Kidney (tissue), 22 donors: ENCODE measurements at places on chromosomes 5 and 9. TPM values are rescaled to one million over a fixed set of nuclear protein-coding genes. Genes with fewer than 3 reads are reported as not detected.
A peak's percentile ranks its signal among the peaks of the same experiment; 100 is the strongest.

The SHOC1 gene
- total RNA-seq, result 0.16 TPM

The OR1J4 gene
- total RNA-seq, result not detected

The DDX4 gene
- total RNA-seq, result not detected

DNA sequence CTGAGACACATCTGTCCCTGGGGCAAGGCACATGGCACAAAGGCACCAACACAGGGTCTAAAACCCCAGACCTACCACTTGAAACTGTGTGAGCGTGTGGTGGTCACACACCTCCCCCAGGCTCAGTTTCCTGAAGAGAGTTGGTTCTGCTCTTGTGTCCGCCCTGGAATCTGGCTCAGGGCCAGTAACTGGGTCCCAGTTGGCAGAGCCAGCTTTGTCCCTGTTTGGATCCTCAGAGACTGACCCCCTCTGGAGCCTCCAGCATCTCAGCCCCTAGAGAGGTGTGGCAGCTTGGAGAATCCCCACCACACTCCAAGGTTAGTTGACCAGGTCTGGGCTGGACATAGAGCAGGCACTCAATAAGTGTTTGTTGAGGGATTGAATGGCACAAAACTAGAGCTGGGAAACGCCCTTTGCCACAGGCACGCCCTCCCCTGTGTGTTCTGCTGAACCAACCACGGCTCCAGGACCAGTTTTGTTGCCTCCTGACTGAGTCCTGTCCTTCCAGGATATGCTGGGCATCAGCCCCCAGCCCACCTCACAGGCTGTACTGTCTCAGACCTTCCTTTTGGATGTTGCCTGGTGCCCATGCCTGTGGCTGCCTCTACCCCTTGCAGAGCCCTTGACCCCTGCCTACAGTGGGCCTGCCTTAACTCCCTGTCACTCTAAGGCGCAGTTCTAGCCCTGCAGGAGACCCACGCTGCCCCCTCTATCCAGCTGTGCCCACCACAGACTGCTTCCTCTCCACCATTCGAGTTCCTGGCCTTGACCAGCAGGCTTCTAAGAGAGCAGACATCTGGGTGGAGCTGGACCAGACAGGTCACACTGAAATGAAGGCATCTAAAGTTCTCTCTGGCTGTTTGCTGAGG lies 3.8 kb upstream of the PDLIM4 start:
- H3K27me3 ChIP-seq, result no peaks in the 10 kb centered on the region
- peak overlapping the region; percentile 48 for H3K27ac ChIP-seq
- H3K36me3 ChIP-seq, result no peaks in the 10 kb centered on the region
- H3K4me3 ChIP-seq, result no peak overlapping the region
- no peak for DNase-seq

GRCh38 chr9:33249983-33250382 lies 10.0 kb downstream of the SPINK4 start:
- H3K27ac ChIP-seq, result no peak overlapping the region
- no peak overlapping the region for H3K4me3 ChIP-seq
- H3K36me3 ChIP-seq, result no peaks in the 10 kb centered on the region
- DNase-seq, result no peak

- H3K27me3 ChIP-seq, result no peaks in the 10 kb centered on the region
- peaks cover 20% of the 10 kb centered on the region for H3K4me1 ChIP-seq
Observed at GRCh38 chr5:59123595-59124561, 541.0 kb downstream of the RAB3C start.

DNA sequence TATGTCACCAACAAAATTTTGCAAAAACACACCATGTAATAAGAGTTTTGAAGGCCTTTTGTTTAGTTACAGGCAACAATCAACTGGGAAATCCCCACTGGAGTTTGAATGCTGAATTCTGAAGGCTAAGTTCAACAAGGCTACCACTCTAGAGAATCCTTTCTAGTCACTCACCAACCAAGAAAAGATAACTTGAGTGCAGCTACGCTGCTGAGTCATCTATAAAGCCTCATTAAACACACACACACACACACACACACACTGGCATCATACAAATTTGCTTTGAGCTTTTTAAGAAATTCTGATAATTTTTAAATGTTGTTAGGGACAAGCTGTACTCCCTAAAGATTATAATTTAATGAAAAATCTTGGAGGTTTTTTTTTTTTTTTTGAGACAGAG lies 219.6 kb downstream of the DENND1A start:
- no peak overlapping the region for H3K4me3 ChIP-seq
- H3K4me1 ChIP-seq, result no peaks in the 10 kb centered on the region
- H3K27ac ChIP-seq, result no peak overlapping the region

DNA sequence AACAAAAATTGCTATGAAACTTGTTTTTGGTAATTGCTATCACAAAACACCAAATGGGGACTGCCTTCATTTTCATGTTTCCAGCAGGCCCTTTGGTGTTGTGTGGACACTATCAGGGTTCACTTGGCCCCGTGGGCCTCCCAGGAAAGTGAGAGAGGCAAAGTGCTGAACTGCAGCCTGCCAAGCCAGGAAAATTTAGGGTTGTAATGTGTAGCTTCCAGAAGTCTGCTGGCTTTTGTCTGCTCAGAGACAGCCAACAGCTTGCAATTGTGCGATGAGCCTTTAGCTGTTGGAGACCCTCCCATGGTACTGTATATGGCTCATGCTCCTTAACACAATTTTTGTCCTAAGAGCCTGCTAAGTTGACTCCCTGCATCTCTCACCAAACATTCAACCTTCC lies 105.7 kb upstream of the EQTN start:
- no peak overlapping the region for H3K27ac ChIP-seq

GRCh38 chr9:120905315-120906164 lies 21.1 kb downstream of the TRAF1 start:
- H3K4me3 ChIP-seq, result no peak overlapping the region
- no peaks in the 10 kb centered on the region for H3K27me3 ChIP-seq
- no peak for DNase-seq
- no peaks in the 10 kb centered on the region for H3K4me1 ChIP-seq
- H3K27ac ChIP-seq, result no peak overlapping the region

DNA sequence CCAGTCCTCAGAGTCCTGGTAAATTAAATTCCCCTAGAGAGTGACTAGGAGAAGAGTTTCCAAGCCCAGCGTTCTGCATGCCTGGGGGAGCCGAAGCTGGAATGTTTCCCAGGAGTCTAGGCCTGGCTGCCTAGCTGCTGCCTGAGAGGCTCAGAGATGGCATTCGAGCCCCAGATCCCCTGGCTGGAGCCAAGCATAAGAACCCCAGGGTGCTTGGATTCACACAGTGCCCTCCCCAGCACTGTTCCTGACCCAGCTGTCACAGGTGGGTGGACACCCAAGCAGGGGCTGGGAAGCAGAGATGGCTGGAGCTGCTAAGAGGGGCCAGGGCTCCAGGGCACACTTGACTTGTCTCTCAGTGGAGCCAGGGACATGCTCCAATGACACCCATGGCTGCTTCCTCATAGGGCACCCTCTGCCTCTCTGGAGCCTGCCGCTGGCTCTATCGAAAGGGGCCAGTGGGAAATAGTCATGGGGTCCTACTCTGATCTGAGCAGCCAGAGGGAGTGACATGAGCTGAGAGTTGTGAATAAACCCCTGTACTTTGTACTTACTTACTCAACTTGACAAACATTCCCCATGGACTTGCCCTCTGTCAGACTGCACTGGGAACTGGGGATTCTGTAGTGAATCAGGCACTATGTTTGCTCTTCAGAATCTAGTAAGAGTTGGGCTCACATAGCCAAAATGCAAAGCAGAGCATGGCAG lies 62.6 kb upstream of the XPA start:
- no peak overlapping the region for H3K27ac ChIP-seq
- H3K36me3 ChIP-seq, result no peaks in the 10 kb centered on the region
- no peak overlapping the region for H3K4me3 ChIP-seq
- H3K27me3 ChIP-seq, result no peaks in the 10 kb centered on the region

DNA sequence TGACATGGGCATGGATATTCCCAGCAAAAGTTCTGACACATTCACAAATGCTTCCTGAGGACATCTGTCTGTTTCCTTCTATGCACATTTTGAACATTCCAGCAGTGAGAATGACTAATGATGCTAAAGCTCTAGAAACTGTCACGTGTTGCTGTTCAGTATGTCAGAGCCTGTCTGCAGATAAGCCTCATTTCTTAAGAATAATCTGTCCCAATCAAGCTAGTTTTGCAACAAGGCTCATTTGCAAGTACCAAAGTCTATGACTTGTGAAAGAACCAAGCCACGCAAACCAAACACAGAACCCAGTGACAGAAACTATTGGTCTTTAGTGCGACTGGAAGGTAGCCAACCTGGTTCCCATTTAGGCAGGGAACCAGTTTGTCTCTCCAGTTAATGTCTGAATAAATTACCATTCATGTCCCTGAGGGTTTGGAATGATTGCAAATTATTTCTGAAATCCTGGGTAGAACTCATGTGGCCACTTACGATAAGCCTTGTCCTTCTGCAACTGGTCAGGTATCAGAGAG lies 178.5 kb downstream of the C9orf152 start:
- no peaks in the 10 kb centered on the region for H3K27me3 ChIP-seq
- H3K36me3 ChIP-seq, result no peaks in the 10 kb centered on the region
- no peak overlapping the region for H3K4me3 ChIP-seq

DNA sequence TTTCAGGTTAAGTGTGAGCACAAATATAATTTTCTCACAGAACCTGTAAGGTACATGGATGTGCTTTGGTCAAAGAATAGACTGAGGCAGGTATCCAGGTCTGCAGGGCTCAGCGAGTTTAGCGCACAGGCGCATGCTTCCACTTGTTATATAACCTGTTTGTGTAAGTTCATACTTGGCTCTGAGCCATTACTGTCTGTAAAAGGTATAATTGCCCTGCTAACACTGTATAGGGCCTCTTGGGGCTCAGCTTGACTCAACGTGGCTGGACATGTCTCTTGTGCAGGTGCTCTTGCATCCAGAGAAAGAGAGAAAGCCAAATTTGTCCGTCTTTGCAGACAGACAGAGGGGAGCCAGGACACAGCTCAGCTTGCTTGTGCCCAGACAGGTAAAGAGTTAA lies 759.6 kb downstream of the MTRR start:
- no peak overlapping the region for H3K27ac ChIP-seq
- H3K27me3 ChIP-seq, result no peaks in the 10 kb centered on the region
- DNase-seq, result no peak

DNA sequence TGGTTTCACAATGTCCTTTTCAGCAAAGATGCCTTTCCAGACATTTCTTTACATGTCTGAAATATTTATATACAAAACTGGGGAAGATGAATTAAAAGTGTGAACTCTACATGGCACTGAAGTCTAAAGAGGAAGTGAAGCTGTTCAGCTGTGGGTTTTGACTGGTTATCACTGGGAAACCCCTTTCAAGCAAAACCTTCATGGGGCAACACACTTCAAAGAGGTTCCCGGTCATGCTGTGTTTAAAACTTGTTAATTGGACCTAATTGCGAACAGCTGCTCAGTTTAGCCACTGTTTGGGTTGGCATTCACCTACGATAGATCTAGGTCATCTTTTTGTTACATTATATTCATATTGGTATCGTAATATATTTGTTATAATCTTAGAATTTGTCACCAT lies 20.0 kb upstream of the GDNF start:
- no peak for DNase-seq
- H3K36me3 ChIP-seq, result no peaks in the 10 kb centered on the region
- H3K4me3 ChIP-seq, result no peak overlapping the region
- no peak overlapping the region for H3K27ac ChIP-seq

- H3K4me1 ChIP-seq, result no peaks in the 10 kb centered on the region
- no peaks in the 10 kb centered on the region for H3K36me3 ChIP-seq
- no peak for DNase-seq
- H3K4me3 ChIP-seq, result no peak overlapping the region
Observed at GRCh38 chr9:79000230-79001002, 571.3 kb upstream of the TLE4 start.

DNA sequence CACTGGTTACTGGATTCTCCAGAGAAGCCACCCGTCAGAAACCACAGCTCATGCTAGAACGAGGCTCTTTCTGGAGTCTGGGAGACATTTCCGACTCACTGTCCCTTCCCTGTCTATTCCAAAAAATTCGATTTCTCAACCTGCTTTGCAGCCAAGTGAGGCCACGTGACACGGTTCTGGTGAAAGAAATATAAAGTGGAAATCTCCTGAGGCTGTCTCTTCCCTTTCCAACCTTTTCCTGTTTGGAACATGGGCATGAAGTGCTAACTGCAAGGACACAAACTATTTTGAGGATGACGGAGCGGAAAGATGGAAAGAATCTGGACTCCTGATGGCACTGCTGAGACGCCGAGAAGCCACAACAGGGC lies 6.1 kb upstream of the PTGS1 start:
- H3K27me3 ChIP-seq, result no peaks in the 10 kb centered on the region
- H3K27ac ChIP-seq, result no peak overlapping the region
- H3K4me1 ChIP-seq, result no peaks in the 10 kb centered on the region
- DNase-seq, result no peak

- H3K27me3 ChIP-seq, result no peaks in the 10 kb centered on the region
- H3K4me3 ChIP-seq, result no peak overlapping the region
- no peak overlapping the region for H3K27ac ChIP-seq
- no peaks in the 10 kb centered on the region for H3K36me3 ChIP-seq
Observed at GRCh38 chr9:112541685-112542084, 55.1 kb downstream of the KIAA1958 start.

DNA sequence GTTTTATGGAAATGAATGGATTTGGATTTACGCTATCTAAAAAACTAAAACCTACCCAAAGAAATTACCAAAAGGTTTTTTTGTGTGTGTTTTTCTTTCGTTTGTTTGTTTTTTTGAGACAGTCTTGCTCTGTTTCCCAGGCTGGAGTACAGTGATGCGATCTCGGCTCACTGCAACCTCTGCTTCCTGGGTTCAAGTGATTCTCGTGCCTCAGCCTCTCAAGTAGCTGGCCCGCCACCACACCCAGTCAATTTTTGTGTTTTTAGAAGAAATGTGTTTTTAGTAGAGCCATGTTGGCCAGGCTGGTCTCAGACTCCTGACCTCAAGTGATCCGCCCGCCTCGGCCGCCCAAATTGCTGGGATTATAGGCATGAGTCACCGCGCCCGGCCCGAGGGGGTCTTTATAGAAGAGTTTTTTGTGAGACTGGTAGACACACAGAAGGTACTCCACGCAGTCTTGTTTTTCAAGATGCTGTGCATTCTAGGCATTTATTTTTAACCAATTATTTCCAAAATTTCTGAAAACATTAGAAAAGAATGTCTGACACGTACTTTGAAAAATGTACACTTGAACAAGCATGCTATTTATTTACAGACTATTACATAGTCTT lies 75.7 kb downstream of the NR6A1 start:
- DNase-seq, result no peak
- no peaks in the 10 kb centered on the region for H3K36me3 ChIP-seq
- H3K27me3 ChIP-seq, result no peaks in the 10 kb centered on the region
- H3K27ac ChIP-seq, result no peak overlapping the region

DNA sequence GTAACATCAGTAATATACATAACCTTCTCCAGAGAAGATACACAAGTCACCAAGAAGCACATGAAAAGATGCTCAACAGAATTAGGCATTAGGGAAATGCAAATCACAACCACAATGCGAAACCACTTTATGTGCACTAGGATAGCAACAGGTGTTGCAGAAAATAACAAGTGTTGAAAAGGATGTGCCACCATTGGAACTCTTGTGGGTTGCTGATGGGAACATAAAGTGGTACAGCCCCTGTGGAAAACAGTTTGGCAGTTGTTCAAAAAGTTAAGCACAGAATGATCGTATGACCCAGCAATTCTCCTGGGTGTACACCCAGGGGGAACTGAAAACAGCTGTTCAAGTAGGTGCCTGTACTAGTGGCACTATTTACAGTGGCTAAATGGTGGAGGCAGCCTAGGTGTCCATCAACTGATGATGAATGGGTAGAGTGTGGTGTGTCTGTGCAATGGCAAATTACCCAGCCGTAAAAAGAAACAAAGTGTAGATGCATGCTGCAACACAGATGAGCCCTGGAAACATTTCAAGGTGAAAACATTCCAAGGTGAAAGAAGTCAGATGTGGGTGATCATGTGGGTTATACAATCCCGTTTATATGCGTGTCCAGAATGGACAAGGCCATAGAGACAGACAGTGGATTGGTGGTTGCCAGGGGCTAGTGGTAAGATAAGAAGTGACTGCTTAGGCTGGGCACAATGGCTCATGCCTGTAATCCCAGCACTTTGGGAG lies 27.2 kb downstream of the CCDC69 start:
- no peak overlapping the region for H3K27ac ChIP-seq
- no peak overlapping the region for H3K4me3 ChIP-seq
- no peak for DNase-seq
- H3K4me1 ChIP-seq, result no peaks in the 10 kb centered on the region
